ENCODE measurements at places on chromosomes 1 and 21.

- no peak for DNase-seq
Observed at GRCh38 chr1:100184536-100184935, 6.5 kb upstream of the LRRC39 start.

- no peak for DNase-seq
Observed at GRCh38 chr1:83998205-83998497, 781 bp downstream of the TTLL7 start.

DNA sequence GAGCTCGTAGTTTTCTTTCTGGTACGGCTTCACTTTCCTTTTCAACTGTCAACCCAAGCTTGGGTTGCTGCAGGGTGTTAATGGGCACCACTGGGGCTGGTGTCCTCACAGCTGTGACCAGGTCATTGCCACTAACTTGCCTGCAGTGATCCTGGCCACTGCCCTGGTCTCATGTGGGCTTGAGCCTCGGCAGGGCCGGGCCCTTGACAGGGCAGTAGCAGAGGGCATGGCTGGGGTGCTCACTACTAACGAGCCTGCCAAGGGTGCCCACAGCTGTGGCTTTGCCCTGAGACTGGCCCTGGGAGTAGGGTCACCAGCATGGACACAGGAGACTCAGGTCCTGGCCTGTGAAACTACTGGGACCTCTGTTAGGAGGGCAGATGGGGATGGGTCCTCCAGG lies 31.5 kb upstream of the GNPAT start:
- no peak for DNase-seq

- no peak for DNase-seq
Observed at GRCh38 chr1:2133879-2134215, 60.7 kb downstream of the FAAP20 start.

DNA sequence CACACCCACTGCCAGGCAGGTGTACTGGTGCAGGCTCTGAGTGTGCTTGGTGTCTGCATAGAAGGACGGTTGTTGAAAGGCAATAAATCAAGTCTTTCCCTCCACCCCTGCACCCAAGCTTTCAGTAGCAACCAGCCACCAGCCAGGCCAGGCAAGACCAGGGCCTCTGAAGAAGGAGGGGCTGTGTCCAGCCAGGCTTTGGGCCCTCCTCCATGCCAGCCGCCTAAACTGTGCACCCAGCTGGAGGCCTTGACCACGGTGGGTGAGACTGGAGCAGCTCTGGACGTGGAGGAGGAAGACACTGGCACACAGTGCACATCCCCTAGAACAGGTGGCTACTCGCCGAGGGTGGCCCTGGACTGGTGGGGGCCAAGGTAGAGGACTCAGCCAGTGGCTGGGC lies 4.9 kb downstream of the OLIG2 start:
- DNase-seq, result no peak

GRCh38 chr21:35764586-35764985 lies 295.7 kb downstream of the SETD4 start:
- DNase-seq, result no peak

GRCh38 chr1:1207571-1207892 lies 1.1 kb upstream of the TNFRSF18 start:
- no peak for DNase-seq

DNA sequence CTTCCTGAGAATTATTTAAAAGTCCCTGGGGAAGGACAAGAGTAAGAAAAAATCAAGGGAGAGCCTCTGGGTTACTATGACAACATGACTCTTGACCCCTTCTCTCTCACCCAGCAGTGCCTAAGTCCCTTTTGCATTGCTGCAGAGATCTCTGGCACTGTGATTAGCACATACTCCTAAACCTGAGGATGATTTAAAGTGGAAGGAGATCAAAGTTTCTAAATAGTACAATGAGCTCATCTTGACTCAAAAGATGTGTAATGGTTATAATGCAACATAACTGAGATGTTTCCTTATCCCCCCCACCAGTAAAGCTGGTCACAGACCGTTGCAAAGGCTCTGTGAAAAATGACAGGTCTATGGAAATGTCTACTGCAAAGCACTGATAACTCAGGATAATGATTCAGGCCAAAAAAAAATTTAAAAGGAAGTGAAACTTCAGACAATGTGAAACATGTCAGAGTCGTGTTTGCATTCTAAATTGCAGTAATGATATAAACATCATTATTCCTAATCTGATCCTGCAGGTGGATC lies 519.2 kb downstream of the KIF26B start:
- no peak for DNase-seq

DNA sequence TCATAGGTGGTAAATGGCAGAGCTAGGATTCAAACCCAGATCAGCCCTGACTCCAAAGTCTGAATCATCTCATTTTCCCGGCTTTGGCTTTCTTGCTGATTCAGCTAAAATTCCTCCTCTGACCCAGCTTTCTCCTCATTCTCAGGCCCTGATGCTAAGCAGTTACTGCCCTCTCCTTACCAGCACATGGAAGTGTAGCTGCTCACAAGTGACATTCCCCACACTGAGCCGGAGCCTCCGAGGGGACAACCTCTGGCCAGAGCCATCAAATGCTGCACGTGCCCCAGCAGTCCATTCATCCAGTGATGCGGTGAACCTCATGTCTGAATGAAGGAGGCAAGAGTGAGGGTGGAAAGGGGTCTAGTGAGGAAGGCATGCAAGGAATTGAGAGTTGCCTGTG lies 11.1 kb downstream of the ITGA10 start:
- no peak for DNase-seq

GRCh38 chr21:46002841-46003574 lies 21.4 kb downstream of the COL6A1 start:
- DNase-seq, result peak; percentile 27

DNA sequence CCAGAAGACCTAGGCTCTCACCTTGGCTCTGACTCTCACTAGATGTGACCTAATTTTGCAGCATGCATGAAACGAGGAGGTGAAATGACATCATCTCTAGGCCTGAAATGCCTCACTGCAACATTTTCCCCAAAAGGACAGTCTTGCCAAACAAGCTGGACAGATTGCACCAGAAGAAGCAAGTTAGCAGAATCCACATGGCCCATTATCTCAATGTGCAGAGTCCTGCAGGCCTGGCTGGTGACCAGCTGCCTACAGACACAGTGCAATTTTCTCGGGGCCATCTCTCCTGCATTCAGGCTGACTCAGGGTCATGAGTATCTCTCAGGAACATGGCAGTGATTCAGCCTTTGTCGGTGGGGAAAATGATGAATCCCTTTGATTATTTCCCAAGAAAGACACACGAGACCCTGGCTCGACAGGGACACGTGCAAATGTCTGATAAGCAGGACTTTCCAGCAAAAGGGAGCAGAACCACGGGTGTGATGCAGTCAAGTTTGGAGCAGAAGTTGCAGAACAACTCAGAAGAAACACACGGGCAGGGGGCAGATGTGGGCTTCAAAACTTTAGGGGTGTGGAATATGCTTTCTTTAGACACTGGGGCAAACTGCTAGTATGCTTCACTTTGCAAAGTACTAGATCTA lies 38.7 kb downstream of the TRIM67 start:
- no peak for DNase-seq
